Right forelimb (tissue), 1 donor: ENCODE measurements at places on chromosomes 2 and 18.

DNA sequence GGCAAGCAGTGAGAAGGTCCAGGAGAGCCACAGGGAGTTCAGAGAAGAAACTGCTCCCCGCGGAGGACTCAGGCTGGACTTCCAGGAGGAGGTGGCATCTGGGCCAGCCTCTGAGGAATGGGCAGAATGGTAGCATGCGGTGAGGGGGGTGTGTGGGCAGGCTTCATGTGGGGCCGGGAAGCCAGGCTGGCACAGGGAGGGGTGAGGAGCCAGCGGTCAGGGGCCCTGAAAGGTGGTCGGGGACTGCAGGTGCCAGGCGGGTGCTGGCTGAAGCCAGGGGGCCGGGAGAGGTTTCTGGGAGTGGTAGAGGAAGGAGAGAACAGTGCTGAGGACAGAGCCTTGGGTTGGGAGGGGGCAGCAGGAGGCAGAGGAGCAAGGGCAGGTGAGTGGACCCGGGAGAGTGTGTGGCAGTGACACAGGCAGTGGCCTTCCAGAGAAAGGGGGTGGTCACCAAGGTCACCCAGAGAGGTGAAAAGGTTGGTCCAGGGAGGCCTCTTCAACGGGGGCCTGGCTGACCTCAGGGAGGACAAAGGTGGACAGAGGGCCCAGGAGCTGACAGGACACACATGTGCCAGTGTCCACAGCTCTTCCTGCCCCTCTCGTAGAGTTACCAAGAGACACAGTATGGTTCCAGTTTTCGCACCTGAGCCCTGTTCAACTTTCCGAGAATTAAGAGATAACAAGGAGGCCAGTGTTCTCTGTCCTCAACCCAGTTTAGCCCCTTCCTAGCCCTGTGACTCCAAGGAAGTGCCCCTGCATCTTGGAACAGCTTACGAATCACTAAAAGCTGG lies 101.2 kb upstream of the ASB18 start:
- no peak for DNase-seq

- no peak for DNase-seq
These were observed 1.2 kb downstream of the REV1 start for GRCh38 chr2:99488539-99489062.

GRCh38 chr2:28269019-28269784 lies 123.5 kb upstream of the FOSL2 start:
- no peak for DNase-seq

DNA sequence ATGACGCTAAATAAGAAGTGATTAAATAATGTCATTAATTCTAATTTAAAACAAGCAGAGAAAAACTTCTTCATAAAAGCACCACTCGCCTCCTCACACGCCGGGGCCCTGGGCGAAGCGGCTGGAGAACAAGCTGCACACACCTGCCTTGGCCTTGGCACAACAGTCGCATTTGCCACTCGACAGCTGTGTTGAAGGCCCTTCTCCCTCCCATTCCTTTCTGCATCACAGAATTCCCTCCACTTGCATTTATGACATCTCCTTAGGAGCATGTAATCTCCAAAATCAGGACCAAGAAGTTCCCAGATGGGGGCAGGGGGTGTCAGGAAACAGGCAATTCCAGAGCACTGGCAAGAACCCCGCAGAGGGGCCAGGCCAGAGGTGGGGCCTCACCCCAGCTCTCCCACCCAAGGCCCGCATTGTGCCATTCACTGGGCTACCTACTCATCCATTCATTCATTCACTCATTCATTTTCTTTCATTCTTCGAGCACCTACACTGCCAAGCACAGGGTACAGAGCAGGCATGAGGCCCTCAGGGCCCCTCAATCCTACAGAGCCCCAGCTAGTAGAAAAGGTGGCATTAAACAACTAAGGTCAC lies 6.4 kb downstream of the HDAC4 start:
- DNase-seq: peak; percentile 66

- no peak for DNase-seq
These were observed 53.0 kb downstream of the POLR1A start for GRCh38 chr2:86052676-86053075.

DNA sequence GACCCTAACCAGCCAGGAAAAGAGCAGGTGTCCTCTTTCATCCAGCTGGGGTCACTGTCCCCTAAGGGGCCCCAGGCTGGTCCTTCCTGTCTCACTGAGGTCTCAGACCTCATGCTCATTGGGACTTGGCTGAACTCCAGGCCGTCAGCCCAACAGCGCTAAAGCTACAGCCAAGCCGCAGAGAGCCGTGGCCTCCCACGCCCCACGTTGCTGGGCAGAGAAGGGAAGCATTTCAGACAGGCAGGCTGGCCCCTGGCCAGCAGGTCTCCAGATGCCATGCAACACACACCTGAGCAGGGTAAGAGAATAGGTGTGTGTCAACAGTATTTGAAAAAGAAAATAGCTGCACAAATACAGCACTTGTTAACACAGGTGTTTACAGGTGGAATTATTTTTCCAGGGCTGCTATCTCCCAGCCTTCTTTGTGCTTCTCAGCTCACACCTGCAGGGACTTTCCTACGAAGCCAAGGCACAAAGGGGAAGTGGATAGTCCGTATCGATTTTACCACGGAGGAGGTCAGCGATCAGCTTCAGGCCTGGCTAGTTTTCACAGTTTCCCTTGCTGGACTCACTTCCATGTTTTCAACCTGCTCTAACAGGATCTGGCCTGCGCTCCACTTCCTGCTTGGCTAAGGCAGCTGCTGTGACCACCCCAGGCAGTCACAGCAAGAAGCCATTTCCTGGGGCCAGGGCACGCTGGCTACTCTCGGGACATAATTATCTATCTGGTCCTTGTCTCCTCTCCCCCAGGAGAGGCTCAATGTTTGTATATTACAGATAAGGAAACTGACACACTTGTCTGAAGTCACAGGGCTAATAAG lies 156.1 kb upstream of the ID2 start:
- no peak for DNase-seq
